ENCODE measurements at places on chromosomes 3 and 15. TPM values are rescaled to one million over a fixed set of nuclear protein-coding genes. Genes with fewer than 3 reads are reported as not detected.

Gene MUC13
- not detected for total RNA-seq

Gene ROPN1
- total RNA-seq = not detected

Gene ITIH4
- 0.66 TPM for total RNA-seq

Gene CRTAP
- 245 TPM for total RNA-seq

Gene IQCF5
- total RNA-seq = not detected

Gene IL1RAP
- 9.7 TPM for total RNA-seq

Gene FANCD2OS
- not detected for total RNA-seq

Data from uterine smooth muscle cell (primary cell).